ENCODE measurements at places on chromosomes 16 and 17.

GRCh38 chr17:80116276-80116920 lies 15.0 kb downstream of the GAA start:
- DNase-seq: no peak

GRCh38 chr17:28783161-28783560 lies 39.4 kb downstream of the TRAF4 start:
- no peak for DNase-seq

DNA sequence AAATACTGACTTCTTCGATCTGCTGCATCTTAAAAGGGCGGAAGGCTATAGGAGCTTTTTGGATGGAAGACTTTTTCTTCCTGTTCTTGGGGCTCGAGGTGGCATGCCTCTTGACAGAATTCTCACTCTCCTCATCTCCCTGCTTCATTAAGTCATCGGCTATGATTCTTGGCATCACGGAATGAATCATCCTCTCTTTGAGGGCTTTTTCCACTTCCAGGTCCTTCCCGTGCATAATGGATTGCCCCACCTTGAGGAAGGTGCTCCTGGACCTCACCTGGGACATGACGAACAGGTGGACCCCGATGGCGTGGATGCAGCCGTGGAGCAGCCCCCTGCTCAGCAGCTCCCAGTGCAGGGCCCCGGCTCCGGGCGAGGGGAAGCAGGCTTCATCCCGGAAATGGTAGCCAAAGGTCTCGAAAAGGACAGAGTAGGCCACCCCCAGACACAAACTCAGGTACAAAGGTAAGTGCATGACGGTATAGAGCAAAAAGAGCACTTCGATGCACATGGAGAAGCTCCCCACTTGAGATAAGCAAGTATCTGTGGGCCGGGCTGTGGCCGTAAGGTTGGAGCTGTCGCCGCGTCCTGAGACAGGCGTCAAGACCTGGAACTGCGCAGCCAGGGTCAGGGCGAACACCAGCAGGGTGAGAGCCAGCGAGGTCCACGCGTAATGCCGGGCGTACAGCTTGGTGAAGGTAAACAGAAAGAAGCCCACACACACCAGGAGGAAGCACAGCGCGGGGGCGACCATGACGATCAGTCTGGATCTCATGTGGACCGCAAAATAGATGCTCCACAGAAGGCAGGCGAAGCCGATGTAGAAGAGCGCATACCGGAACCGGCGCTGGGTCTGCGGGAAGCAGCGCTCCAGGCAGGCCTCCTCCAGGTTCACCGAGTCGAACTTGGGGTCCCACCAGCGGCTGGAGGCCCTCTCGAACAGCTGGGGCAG lies 1.7 kb downstream of the ADCY9 start:
- no peak for DNase-seq

DNA sequence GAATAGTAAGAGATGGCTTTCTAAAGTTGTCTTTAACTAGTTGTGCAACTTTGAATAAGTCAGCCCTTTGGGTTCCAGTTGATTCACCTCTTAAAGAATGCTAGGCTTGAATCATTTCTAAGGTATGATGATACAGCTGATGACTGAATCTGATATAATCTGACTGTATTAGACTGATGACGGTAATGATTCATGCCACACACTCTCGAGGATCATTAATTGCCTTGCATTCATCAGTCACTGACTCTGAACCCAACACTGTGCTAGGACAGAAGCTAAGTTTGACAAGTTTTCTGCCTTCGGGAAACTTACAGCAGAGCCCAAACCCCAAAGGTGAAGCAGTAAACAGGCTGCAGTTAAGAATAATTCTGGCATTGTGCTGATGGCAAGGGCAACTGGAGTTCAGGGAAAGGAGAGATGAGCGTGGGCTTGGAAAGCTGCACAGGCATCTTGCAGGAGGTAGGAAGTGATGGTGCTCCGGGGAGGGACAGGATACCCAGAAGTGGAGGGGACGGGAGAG lies 25.8 kb downstream of the ASIC2 start:
- DNase-seq: peak; percentile 93

- DNase-seq: peak; percentile 24
Observed at GRCh38 chr17:81095383-81095762, 60.4 kb downstream of the BAIAP2 start.

GRCh38 chr16:82344157-82344556 lies 174.1 kb upstream of the MPHOSPH6 start:
- no peak for DNase-seq

DNA sequence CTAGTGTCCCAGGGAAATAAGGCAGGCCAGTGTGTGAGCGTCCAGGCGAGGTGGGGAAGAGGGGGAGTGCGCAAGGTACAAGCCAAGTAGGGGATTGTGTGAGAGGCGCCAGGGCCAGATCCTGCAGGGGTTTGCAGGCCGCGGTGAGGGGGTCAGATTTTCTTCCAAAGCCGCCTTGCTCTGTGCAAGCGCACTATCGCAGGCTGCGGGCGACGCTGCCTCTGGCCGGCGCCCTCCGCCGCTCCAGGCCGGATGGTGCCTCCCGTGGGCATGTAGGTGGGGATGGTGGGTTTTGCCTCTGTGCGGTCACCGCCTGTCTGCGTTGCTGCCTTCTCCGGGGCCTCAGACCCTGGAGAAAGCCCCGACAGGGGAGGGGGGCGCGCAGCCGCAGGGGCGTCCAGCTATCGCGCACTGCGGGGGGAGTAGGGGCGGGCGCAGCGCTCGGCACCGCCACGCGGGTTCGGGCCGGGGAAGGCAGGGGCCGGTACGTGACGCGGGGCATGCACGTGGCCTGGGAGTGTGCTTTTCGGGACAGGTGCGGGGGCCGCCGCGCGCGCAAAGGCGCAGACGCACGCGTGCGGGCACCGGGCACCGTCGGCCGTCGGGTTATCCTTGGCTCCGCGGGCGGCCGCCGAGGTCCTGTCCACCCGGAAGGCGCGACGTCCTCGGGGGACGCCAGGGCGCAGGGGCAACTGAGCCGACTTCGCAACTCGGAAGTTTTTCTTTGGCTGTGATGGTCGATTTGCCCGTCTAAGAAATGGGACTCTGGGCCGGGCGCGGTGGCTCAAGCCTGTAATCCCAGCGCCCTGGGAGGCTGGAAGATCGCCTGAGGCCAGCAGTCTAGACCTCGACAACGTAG lies 1.1 kb upstream of the HAPSTR1 start:
- DNase-seq: no peak

GRCh38 chr17:73895157-73895556 lies 250.9 kb upstream of the SDK2 start:
- DNase-seq: no peak

- no peak for DNase-seq
Observed at GRCh38 chr17:61984821-61985220, 57.0 kb upstream of the INTS2 start.

DNA sequence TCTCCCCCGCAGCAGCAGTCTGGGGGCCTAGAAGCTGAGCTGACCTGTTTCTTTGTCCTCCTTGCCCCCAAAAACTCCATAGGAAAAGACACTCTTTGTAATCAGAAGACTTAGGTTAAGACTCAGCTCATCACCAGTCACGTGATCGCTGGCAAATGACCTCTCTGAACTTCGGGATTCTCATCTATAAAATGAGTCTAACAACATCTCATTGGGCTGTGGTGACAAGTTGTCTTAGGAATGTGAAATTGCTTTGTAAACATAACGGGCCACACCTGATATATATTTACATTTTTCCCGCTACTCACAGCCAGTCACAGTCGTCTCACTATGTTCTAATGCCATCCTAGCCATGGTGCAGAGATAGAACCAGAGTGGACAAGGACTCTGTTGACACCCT lies 86.0 kb upstream of the LHX1 start:
- DNase-seq: peak; percentile 21

DNA sequence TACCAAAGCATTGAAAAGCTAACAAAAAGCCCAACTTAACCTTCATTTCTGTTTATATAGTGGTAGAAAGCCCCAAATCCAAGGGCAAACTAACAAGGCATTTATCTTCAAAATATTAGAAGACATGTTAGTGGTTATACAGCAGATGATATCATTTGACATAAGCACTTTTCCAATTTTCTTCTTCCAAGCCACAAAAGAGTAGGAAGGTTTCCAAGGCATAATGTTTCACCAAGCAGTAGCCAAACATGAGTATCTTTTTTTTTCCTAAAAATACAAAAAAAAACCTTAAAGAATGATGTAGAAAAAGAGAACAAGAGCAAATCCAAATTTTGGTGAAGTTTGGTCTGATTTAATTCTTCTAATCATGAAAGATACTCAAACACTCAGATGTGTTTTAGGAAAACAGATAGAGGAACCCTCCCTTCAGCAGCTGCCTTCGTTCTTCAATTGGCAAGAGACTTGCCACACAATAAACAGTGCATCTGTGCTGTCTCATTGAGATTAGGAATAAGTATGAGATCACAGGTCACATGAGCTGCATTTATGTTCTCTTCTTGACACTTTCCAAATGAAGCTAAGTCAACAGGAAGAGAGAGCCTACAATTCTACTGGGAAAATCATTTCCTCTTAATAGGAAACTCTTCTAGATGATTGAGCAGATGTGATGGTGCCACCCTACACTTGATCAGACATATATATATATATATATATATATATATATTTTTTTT lies 106.7 kb downstream of the TTC19 start:
- DNase-seq: peak; percentile 86

- DNase-seq: no peak
Observed at GRCh38 chr17:51891936-51892335, 266.6 kb downstream of the CA10 start.

GRCh38 chr17:72422505-72423285 lies 301.9 kb downstream of the SOX9 start:
- DNase-seq: peak; percentile 42

DNA sequence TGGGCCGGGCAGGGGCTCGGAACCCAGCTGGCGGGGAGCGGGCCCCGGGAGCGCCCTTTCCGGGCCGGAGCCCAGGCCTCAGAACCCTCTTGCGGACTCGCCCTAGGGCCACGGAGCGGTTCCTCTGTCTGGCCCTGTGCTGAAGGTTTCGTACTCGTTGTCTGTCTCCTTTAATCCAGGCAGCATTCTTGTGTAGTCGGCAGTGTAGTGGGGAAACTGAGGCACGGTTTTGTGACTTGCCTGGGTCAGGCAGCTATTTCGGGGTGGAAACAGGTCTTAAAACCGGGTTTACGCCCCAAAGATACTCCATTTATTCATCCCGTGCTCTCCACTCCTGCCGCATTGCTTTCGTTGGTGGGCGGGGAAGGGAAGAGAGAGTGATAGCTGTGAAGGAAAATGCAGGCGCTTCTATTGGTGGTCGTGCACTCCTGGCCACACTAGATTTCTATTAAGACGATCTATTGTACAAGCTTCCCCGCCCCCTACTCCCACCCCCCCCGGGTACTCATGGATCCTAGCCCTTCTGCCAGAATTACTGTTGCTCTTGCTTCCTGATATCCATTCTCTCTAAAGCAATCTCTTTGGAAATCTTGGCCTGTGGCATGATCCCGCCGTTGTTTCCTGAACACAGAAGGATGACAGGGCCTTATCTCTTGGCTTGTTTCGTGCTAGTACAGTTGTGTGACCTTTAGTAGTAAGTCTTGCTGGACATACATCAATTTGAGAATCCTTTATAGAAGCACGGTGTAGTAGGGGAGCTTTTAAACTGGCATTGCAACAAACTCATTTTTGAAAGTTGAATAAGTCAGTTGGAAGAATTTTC lies 751 bp downstream of the DCAF7 start:
- DNase-seq: peak; percentile 26

GRCh38 chr17:2455956-2456355 lies 55.1 kb upstream of the MNT start:
- no peak for DNase-seq

- no peak for DNase-seq
Observed at GRCh38 chr17:51869387-51869786, 289.1 kb downstream of the CA10 start.

DNA sequence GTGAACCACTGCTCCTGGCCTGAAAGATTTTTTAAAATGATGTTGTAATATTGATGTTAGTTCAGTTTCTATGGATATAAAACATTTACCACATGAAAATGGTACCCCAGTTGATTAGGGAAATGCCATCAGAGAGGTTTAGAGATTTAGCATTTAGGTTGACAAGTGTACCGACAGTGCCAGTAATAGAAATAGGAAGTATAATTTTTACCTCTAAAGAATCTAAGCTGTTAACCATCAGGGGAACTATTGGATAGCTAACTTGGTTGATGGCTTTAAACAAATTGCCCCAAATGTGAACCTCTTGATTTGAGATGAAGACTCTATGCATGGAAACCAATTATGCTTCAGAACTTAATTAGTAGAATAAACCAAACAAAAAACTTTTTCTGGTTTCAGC lies 6.4 kb downstream of the CBFB start:
- no peak for DNase-seq

DNA sequence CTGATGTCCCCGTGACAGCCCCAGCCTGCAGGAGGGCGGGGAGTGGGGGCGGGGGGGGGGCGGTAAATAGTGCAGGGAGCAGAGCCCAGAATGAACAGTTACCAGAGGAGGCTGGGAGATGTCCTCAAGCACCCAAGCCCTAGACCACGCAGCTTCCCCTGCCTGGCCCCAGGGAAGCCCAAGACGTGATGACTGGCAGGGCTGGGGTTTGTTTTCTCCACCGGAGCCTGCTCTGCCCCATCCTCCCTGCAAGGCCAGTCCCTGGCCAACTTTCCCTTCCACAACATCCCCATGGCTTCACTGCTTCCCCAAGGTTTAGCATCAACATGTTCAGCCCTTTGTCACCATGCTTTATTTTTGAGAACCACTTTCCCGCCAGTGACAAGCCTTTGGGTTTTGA lies 1.4 kb upstream of the BEAN1 start:
- DNase-seq: no peak

GRCh38 chr16:78897299-78897698 lies 703.2 kb downstream of the MAF start:
- no peak for DNase-seq

DNA sequence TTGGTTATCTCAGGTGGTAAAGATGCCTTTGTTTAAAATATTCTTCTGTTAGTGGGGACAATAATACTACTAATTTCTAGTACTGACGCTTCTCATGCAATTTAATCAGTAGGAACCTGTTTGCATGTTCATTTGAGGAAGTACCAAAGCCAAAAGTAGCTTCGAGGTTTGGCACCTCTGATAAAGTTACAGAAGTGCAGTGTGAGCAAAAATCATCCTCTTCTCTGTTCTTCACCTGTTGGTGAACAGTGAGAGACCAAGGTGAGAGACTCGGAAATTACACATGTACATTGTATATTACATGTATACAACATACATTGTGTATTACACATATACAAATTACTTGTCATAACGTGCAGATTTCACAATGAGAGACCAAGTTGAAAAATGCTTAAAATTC lies 404.6 kb downstream of the MAF start:
- no peak for DNase-seq

DNA sequence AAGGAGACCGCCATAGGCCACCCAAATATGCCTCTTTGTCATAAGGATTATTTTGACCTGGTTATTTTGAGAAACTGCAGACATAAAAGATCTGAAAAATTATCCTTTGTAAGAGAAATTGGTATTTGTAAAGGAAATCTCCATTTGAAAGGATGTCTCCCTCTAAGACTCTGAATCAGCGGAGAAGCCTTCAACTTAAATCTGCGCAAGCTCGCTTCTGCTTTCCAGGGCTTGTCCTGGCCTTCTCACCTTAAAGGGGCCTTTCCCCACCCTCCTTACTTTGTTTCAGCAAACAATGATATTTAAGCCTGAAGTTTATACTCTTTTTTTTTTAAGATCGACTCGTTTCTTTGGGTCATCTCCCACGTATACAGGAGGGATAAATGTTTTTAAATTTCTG lies 34.5 kb downstream of the HSBP1 start:
- no peak for DNase-seq

GRCh38 chr17:39600288-39600996 lies 7.3 kb downstream of the NEUROD2 start:
- DNase-seq: no peak

All from amniotic epithelial cell (primary cell).